Stimulated activated CD4-positive, alpha-beta T cell treated with anti-CD3 and anti-CD28 coated beads, Interleukin-15, amount 100 ng/mL, for 1 hour (primary cell): ENCODE measurements at places on chromosomes 7 and 10.

GRCh38 chr10:89391907-89392756 lies at the start of gene IFIT1:
Gene IFIT1 (plus strand): TSS chr10:89392623. CDS start chr10:89392713, 90 bp downstream.
- DNase-seq: no peak

DNA sequence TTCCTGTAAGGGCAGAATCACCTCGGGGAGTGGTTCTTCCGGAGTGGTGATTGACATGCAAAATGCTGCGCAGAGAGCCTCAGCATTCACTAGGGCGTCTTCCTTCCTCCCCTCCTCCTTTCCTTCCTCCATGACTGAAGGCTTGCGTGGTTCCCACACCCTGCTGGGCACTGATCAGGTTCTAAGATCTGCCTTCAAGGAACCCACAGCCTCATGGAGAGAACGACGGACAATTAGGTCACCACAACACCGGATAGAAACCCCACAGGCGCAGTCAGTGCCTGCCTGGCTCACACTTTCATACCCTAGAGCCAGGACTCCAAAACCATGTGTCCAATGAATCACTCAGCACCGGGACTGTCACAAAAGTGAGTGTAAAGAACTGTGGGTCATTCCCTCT lies 131.3 kb downstream of the DPP6 start:
- DNase-seq: no peak

GRCh38 chr10:61682323-61682722 lies 19.6 kb downstream of the CABCOCO1 start:
- no peak for DNase-seq

DNA sequence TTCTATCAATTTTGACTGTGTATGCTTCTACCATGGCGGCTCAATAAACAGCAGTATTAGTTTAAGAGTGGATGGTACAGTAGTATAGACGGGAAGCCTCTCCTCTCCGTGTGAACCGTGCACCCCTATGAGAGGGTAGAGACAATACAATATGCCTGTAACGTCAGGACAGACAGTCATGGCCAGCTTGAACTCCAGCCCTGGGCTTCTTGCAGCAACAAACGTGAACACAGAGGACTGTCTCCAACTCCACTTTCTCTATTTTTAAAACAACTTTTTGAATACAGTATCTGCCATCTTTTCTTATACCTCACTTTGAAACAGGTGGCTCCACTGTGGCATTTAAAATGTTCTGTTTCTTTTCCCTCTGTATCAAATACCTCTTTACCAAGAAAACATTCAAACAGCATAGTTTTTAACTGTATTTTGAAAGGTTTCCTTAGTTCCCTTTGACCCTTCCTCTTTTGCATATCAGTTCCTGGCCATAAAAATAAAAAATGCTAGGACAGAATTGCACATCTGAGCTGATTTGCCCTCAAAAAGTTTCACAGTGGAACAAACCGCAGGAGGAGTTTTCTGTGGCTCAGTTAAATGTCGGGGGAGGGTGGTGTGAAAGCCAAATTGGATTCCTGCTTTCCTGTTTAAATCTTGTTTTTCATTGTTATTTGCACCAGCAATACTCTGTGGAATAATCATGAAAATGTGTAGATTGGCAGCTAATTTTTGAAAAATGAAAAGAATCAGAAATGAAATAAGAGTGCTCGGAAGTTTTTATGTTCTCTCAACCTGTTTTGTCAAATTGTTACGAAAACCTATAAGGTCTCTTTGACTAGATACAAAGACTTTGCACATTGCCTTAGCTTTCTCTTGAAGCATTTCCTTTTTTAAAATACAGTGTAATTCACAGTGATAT lies 8.0 kb downstream of the IKZF1 start:
- no peak for DNase-seq
